Fibroblast of villous mesenchyme (primary cell): ENCODE measurements at places on chromosomes 3 and 15. TPM values are rescaled to one million over a fixed set of nuclear protein-coding genes. Genes with fewer than 3 reads are reported as not detected.

DNA sequence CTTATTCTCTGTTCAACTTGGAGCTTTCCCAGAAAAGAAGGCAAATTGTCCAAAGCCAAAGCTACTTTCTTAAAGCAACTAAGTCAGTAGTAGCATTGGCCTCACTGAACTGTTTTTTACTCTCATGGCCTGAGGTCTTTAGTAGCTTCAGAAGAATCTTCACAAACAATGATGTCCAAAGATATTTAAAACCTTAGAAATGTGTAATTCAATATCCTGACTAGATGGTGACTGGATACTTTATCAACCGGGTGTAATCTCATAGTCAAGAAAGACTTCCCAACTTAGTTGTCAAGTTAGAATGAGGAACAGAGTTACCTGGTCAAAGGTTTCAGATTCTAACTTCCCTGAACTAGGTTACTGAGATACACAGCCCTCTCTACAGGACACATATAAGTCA is 226.3 kb upstream of the ARHGEF26 start:
- DNase-seq, result no peak

DNA sequence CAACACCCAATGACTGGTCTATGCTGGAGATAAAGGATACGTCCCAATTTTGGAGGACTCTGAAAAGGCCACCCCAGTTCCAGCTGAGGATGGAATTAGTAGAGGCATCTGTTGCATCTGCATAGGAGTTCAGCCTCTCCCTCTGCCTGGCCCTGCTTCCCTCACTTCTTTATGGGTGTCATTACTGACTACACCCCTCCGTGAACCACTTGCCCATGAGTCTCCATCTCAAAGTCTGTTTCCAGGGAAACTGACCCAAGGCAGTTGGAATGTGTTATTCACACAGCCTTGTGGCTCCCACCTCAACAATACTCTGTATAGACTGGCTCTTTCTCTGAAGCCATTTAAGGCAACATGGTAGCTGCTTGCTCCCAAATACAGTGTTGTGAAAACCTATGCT is 21.4 kb upstream of the PCOLCE2 start:
- DNase-seq, result no peak

GRCh38 chr3:84984429-84984828 is 25.6 kb downstream of the CADM2 start:
- DNase-seq, result no peak

Gene ACKR4
- 2.9 and 9.5 TPM in 2 replicates for total RNA-seq

GRCh38 chr3:134542287-134542958 is 56.6 kb downstream of the CEP63 start:
- no peak for DNase-seq

- no peak for DNase-seq
These were observed 58.3 kb downstream of the LSM3 start for GRCh38 chr3:14236902-14237301.
